ENCODE measurements at places on chromosomes 1 and 21.

GRCh38 chr1:29746076-29746665 is 509.8 kb downstream of the PTPRU start:
- no peak for DNase-seq

DNA sequence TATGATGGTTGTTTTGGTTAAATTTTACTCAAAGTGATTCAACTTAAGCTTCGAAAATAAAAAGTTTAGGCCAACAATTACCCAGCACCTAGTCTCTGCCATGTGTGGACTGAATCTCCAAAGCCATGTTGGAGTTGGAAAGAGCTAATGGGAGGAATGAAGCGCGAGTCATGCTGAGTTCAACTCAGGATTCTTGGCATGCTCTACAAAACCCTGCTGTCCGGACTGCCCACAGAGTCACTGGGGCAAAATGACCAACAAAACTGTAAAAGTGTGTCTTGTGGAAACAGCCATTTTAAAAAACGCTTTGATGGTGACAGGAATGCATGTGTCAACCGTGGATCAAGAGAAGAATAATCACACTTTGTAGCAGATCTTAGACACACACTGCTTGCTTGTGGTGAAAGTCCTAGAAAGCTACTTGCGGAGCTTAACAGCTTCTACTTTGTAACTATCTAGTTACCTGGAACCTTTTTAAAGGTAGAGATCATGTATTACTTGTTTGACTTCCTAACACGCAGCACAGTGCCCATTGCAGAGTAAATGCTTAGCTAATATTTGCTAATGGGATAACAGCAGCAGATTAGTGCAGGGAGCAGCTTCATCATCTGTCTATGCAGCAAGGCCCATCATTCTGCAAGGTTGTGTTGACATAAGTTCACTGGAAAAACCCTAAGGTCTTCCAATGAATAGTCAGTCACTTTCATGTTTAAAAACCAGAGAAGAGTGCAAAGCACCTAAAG is 7.0 kb upstream of the GBP6 start:
- no peak for DNase-seq

DNA sequence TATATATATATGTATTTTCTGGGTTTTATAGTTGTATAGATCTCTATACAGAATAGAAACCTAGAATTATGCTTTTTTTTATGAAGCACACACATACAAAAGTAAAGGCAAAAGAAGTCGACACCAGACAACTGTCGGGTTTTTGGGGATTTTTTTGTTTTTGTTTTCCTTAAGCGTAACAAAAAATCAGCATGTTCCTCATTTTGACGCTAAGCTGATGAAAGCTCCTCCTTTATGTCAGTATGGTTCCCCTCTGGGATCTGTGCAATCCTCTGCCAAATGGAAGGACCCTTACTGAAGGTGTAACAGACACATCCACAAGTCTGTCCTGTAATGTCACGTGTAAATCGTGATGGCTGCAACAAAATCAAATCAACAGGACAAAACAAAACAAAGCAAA is 226.2 kb downstream of the RHOU start:
- DNase-seq = no peak

GRCh38 chr1:152879559-152880198 is 1.6 kb downstream of the SMCP start:
- DNase-seq = no peak

- DNase-seq = no peak
Measured at GRCh38 chr1:20411196-20411980, 74.6 kb downstream of the CAMK2N1 start.

DNA sequence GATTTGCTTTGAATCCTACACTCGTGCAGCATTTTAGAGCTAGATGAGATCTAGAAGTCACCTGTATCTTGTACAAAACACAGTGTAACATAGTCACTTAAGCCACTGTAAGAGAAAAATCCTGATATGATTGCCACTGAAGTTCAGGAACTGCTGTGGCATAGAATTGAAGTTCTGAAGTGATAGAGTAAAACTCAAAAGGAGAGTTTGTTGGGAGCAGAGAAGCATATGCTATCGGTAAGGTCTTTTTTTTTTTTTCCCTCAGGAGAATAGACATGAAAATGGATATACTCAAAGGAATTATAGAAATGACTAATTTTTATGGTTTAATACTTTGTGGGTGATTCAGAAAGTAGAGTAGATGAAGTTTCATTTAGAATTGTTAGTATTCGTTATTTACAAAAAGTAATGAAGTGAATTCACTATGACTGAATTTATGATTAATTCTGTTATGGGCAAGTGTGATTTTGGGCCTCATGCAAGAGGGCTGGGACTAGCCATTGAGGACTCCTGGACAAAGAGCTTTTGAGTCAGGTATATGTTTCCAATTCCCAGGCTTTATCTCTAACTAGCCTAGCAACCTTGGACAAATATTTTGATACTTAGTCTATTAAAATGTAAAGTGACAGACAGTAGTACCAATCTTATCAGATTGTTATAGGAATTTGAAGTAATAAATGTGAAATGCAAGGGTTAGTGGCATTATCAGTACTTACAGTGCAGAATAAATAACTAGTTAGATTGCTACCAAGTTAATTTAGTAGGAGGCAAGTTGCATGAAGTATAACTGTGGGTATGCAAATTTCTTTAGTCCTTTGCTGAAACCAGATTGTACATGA is 3.1 kb downstream of the KCTD3 start:
- no peak for DNase-seq

DNA sequence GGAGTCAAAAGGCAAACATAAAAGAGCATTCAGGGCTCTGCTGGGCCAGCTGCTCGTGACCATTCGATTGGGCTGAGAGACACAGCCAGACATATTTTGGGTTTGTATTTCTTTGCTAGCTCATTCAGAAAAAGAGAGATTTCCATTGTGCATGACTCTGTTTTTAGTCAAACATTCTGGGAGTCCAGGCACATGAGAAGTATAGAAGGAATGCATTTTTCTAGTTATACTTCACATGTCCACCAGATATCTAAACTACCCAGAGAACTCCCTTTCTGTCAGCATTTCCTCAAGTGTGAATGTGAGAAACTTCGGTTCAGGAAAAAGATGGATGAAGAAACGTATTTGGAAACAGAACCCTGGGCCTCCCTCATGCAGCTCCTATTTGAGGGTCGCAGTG is 6.3 kb upstream of the KCNE1 start:
- no peak for DNase-seq

DNA sequence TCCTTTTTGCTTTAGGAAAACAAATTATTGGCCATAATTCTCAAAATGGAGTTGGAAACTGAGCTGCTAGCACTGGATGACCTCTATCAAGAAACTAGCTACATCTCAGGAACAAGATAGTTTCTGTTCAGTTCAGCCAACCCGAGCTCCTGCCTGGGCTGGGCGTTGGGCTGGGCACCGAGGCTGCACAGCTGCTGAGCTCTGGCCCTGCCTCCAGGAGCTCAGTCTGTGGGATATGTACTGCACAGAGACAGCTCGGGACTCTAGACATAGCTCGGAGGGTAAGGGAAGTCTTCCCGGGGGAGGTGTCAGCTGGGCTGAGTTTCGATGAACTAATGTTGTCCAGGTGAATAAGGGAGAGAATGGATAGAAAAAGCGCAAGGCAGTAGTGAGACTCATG is 24.5 kb upstream of the SLC1A7 start:
- no peak for DNase-seq

DNA sequence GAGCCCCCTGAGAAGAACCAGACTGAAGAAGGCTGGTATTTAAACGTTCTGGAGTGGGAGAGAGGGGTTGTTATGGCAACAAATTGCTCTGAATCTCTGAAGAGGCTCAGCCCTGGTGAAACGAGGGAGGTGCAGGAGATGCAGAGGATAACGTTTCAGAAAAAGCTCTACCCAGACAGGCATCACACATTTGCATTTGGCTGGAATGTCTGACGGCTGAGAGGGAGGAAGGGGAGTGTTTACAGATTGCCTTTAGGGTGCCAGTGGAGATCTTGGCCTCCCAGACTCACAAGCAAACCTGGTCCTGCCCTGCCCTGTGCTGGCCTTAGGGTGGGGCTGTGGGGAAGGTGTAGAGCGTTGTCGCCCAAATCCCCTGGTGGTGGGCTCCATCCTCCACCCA is 169.0 kb upstream of the AJAP1 start:
- DNase-seq = no peak

DNA sequence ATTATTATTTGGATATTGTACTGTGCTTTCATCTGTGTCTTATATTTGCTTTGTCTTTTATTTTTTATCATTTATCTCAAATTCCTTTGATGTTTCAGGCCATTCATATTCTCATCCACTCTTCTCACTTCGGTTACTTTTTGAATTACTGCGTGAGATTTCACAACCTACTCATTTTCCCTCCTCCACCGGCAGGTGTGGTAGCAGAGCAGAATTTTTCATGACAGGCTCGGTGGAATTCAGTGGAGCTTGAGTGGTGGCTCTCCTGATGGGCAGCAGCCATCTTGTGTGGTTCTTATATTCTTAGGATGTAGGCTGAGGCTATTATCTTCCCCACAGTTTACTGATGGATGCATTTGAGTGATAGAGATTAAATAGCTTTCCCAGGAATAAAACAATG is 92.3 kb upstream of the IVNS1ABP start:
- no peak for DNase-seq

DNA sequence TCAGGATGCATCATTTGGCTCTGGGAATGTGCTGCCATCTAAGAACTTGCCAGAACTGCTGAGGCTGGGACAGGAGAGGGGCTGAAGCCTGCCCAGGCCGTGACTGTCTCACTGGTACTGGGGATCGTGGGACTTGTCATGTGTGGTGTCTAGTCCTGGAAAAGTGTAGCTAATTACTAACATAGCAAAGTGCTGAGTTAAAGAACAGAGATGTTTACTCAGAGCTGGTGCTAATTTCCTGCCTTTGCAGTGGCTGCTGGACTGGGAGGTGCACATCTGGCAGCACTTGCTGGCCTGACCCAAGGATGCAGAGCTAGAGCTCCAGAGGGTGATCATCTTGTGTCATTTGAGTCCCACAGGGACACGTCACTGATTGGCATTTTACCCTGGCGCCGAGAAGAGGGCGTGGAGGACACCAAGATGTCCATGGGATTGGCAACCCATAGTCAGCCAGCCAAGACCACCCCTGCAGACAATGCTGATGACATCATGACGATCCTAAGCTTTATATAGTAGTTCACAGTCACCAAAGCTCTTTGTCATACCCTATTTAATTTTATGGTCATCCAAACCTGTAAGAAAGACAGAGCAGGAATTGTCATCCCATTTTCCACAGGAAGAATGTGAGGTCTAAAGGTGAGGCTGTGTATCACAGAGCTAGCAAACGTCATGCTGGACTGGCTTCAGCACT is 110.1 kb upstream of the SLC44A3 start:
- DNase-seq = no peak

GRCh38 chr1:183144752-183145151 is 41.3 kb upstream of the LAMC2 start:
- no peak for DNase-seq

DNA sequence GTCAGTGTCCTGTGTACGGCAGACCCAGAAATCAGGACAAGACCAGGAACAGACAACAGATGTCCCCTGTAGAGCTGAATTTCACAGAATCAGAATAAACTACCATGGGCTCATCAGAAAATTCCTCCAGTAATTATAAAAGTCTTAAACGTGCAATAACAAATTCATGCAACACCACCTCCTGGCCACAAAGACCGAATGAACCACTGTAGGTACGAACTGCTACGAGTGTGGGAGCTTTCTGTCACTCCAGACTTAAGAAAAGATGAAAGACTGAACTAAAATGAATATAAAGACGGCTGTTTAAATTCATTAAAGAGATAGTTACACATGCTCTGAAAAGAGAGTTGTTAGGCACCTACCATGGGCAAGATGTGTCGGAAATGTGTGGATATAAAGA is 333.5 kb downstream of the RRAGC start:
- no peak for DNase-seq

DNA sequence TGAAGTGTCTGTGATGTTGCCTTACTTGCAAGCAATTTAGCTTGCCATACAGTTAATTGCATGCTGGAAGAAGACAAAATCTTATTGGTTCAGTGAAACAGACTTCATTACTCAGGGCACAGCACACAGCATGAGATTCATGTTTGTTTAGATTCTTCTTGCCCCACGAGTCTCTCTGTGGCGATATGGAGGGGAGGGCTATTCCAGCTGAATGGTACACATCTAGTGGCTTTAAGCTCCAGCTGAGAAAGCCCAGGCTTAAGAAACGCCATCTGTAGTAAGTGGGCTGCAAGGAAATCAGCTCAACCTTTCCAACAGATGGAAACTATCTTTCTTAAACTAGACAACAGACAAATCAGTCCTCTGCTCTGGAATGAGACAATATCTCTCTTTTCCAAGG is 1022.0 kb downstream of the NCAM2 start:
- DNase-seq = no peak

DNA sequence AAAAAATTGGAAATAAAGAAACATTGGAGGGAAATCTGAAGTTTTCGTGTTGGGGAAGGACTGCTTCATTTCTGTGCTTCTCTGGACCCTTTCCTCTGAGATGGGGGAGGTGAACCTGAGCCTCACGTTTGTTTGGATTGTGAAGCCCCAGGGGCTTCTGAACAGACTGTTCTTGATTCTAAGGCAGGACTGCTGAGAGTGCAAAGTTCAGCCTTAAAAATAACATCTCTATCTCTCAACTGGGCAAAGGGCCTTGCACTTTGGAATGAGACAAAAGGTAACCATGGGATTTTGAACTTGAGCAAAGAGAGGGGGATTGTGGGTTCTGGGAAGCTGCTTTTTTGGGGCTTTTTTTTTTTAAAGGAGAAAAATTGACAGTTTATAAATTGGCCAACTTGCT is 45.0 kb downstream of the GPR88 start:
- DNase-seq = no peak

DNA sequence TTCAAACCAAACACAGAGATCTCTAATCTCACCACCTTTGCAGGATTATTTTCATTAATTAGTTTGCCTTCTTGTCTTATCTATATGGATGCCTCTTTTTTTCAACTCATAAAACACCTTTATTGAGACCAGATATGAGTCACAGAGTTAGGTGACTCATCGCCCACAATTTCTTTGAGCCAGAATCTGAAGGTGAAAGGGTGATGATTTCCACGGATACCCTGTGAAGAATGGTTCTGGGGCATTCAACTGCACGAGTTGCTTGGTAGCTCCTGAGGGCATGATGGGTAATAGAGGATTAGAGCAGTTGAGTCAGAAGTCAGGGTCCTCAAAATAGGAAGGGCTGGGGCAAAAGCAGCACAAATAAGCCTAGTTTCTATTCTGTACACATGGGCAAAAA is 128.2 kb downstream of the TBX19 start:
- peak; percentile 80 for DNase-seq

GRCh38 chr1:234849832-234850231 is 239.9 kb upstream of the IRF2BP2 start:
- DNase-seq = no peak

- no peak for DNase-seq
Measured at GRCh38 chr1:67753776-67754525, 69.0 kb downstream of the GADD45A start.

- DNase-seq = no peak
Measured at GRCh38 chr1:85184245-85184644, 16.6 kb downstream of the SYDE2 start.

DNA sequence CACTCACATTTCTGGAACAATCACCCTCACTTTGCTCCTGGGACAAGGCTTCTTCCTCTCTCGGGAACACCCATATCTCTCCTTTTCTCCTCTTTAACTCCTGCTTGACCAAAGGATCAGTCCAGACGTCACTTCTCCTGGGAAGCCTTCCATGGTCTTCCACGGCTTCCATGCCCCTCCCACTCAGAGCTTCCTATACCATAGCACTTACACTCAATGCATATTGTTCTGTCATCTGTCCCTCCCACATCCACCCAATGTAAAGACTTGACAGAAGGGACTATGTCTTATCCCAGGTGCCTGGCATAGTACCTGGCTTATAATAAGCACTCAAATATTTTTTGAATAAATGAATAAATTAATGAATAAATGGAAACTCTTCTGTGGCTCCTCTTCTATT is 28.2 kb downstream of the CD34 start:
- no peak for DNase-seq

GRCh38 chr1:84836145-84836544 is 56.9 kb downstream of the LPAR3 start:
- DNase-seq = no peak

Data from T-helper 2 cell treated with Interferon-gamma antibody and Interleukin-4, amounts not matched to agents 5 μg/mL and 100 μg/mL, for 36 hours (primary cell).